Lower leg skin (tissue), 4 donors: ENCODE measurements at places on chromosomes 6 and 20.

DNA sequence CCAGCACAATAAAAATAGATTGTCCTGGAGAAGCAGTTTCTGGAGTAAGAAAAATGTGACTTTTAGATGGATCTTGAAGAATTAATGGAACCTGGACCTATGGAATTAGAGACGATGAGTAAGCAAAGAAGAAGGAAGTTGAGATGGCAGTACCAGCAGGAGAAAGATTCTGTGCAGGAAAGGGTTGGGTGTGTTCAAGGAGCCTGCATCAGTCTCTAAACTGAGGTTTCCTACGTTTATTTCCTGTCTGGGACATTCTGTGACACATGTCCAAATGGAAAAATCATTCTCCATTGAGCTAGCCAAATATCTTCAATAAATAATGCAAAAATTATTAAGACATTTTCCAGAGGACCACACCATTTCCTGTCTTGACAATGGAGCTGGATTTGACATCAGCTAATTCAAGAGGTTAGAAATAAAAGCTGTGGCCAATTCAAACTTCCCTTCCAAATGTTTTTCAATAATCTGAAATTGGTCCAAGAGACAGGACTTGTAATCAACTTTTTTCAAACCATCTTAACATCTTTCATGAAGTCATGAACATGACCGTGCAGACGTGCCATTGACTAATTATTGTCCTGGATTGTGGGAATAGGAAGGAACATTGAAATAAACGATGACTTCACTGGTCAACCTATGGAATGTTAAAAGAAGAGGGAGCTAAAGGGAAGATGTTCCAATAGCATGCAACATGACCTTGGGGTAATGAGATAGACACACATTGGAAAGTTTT is 198.3 kb downstream of the ZNF217 start:
- DNase-seq, result no peak

DNA sequence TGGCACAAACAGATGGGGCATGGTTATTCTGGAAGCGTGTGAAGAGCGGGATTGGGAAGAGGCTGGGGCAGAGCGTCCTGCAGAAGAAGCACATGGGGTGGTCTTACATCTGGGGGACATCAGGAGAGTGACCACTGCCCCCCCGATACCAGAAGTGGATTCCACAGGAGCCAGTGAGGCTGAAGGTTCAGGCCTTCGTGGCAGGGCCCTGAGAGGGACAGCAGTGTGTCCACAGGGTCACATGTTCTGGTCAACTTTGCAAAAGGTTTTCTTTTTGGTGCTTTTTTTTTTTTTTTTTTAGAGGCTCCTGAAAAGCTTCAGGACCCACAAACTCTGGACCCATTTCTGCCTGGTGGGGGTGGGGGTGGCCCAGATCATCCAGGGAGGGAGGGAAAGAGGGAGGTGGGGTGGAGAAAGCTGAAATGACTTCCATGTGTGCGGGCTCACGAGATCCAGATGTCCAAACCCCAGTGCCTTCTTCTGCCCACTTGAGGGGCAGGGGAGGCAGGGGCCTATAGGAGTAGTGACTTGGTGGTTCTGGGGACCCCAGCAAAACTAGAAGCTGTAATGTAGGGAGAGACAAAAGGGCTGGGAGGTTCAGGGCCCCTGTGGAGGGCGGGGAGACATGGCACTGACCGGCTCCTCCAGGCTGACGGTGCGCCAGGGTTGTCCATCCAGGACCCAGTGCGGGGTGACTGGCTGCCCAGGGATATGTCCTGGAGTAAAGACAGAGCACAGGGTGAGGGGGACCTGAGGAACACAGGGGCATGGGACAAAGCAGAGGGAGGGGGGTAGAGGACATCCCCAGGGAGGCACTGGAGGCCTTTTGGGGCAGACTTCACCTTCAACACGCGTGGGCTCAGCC is 2.7 kb downstream of the ADAM33 start:
- DNase-seq, result no peak

DNA sequence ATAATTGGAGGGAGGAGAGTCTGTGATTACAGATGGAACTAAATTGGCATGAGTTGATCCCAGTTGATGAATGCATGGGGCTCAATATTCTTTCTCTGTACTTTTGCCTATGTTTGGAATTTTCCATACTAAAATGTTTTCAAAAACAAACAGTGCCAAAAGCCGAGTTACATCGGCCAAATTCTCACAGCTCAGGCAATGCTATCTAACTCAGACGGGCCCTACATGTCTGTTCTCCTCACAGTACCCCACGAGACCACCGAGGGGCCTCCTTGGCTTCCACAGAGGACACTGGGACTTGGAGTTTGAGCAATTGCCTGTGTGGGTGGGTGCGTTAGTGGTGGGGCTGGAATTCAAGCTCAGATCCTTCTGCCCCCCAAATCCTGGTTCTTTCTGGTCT is 413.2 kb downstream of the CDH26 start:
- no peak for DNase-seq

- no peak for DNase-seq
Measured at GRCh38 chr20:3696200-3696599, 14.4 kb upstream of the ADAM33 start.

DNA sequence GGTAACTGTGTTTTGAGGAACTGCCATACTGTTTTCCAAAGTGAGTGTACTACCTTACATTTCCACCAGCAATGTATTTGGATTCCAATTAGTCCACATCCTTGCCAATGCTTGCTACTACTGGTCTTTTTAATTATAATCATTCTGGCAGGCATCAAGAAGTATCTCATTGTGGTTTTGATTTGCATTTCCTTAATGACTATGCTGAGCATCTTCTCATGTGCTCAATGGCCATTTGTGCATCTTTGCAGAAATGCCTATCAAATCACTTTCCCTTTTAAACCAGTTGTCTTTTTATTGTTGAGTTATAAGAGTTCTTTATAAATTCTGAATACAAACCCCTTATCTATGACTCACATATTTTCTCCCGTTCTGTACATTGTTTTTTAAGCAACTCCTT is 75.9 kb downstream of the ATG5 start:
- DNase-seq, result no peak

GRCh38 chr20:14220986-14221385 is 116.4 kb downstream of the FLRT3 start:
- DNase-seq, result no peak

GRCh38 chr6:29942275-29943052 is at the start of gene HLA-A:
TSS of gene HLA-A (plus strand) at chr6:29942532. CDS start at chr6:29942554, 22 bp downstream.
- peak; percentile 99 for DNase-seq

GRCh38 chr6:16758163-16758975 is 2.9 kb downstream of the ATXN1 start:
- DNase-seq, result no peak

DNA sequence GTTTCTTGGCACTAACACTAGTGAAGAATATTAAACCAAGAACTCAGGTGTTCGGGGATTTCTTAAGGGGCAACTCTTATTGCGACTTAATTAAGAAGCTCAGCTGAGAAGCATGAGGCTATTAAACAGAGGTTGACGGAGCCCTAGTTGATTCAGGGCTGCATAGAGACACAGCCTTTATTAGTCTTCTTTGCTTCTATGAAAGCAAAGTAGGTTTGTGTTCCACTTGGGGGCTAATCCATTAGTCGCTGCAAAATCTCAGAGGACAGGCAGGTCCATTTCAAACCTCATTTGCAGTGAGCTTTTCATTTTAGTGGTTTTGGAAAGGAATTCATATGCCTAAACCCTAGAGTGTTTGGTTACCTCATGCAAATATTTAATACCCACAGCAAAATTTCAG is 506.6 kb upstream of the SULF2 start:
- no peak for DNase-seq

GRCh38 chr6:14944593-14944992 is 301.3 kb upstream of the JARID2 start:
- no peak for DNase-seq

- peak; percentile 68 for DNase-seq
Measured at GRCh38 chr20:5080384-5080877, 39.3 kb downstream of the PCNA start.

DNA sequence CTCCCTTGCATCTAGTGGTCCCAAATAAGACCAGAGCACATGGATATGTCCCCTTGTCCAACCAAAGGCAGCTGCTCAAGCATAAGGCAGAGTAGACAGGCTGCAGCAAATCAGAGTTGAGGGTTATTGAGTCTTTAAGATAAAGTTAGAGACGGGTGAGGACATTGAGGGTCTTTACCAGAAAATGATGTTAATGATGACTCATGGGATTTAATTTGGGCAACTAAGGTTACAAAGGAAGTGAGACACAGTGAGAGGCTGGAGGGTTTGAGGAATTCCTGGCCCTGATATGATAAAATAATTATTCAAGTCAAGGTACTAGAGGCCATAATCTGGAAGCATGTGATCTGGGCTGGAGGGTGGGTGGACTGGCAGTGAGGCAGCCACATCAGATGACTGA is 133.6 kb downstream of the ALDH8A1 start:
- DNase-seq, result no peak

GRCh38 chr6:5730585-5731263 is 276.0 kb downstream of the NRN1 start:
- DNase-seq, result no peak

- DNase-seq, result no peak
Measured at GRCh38 chr6:132931936-132932514, 117.7 kb downstream of the RPS12 start.

DNA sequence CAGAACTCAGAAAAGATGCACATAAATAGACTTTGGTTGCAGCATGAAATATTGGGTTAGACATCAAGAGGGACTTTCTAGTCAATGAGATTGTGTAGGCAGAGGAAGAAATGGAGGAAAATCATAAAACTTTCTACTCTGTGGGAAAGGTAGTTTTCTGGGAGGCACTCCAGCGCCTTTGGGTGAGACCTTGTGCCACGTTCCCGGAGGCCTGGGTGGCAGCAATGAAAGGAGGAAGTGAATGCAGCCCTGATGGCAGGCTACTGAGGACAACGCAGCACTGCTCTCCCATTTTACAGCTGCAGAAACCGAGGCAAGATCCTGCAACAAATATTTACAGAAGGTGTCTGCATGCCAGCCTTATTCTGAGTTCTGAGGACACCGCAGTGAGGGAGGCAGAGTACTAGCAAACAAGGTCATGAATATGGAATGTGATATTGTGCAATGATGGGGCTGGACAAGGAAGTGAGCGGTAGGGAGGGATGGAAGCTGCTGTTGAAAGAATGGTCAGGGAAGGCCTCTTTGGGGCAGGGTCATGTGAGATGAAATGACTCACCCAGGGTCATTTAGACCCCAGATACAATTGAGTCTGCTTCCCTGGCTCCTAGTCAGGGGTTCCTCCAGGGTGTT is 159.1 kb downstream of the TFAP2C start:
- DNase-seq, result peak; percentile 72

DNA sequence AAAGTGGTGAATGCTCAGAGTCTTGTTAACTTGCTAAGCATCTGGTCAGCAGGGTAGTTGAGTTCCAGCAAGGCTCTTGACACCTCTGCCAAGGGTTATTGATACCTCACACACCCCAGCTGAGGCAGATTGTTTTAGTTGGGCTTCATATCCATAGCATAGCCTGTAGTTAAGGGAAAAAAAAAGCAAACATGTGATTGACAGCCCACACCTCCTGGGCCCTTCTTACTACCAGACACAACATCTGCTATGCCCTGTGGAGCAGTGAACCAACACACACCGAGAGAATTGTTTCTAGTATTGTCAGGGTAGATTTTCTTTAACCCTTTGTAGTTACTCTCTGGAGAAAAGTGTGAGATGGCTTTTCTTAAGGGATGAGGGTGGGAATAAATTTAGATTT is 697.0 kb upstream of the POU3F2 start:
- no peak for DNase-seq

DNA sequence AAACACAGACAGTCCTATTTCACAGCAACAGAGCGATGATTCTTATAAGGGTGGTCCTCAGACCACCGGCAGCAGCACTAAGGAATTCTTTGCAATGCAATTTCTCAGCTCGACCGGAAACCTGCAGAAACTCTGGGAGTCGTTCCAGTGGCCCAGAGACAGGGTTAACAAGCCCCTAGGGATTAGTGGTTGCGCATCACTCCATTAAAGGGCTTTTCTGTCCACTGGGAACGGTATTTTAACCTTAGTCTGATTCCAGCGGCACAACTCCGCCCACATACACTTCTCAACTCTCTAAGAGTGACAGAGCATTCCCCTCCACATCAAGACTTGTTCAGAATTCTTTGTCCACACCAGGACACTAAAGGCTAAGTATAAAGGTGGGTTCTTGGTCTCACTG is 341.5 kb downstream of the TFAP2A start:
- DNase-seq, result no peak

DNA sequence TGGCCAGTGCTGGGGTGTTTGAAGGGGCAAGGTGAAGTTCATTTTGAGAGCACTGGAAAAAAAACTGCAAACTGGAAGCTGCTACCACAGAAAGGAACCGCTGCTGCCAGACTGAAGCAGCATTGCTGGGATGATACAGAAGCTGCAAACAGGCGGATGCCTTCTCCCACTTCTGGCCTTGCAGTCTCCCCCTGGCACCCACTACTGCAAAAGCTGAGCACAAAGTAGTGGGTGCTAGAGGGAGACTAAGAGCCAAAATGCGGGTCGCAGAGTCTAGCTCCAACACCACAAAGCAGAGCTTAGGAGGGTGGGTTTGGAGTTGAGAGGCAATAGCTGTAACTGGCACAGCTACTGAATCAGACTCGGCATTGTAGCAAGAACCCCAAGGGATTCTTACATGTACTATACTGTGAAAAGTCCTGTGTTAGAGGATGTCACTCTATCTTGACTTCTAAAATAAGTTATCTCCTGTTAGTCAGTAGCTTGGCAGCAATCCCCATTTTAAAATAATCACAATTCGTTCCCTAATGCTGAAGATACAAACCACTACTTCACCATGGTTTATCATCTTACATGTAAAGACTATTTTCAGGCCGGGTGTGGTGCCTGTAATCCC is 44.0 kb upstream of the COL21A1 start:
- no peak for DNase-seq

DNA sequence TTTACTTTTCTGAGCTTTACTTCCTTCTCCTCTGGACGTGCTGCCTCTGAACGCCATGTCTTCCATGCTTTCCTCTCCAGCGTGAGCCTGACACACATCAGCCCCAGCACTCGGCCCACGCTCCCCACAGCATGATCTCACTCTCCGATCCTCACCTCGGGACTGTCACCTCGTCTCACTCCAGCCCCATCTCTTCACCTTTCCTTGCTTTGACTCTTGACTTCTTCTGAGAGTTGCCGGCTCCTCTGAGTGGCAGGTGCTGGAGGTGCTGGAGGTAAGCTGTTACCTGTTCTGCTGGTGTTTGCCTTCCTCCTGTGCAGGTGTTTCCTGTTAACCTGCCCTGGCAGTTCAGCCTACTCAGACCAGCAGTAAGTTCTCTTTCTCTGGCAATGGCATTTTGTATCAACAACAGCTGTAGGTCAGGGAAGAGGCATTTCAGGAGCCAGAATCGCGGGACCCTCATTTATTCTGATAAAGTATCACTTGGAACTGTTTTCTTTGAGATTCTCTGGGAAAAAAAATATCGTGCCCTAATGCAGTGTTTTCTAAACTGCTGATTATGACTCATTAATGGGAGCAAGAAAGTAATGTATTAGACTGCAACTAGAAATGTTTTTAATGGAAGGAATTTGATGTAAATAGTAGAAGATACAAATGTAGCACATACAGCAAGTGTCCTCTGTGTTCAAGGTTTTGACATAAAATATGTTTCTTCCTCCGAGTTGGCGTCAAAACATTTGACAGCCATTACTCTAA is 106.5 kb downstream of the ARID1B start:
- DNase-seq, result no peak
